SK-N-DZ (cell line): ENCODE measurements at places on chromosomes 2 and 18.

- no peak for DNase-seq
Measured at GRCh38 chr2:39290433-39290832, 46.7 kb upstream of the CDKL4 start.

DNA sequence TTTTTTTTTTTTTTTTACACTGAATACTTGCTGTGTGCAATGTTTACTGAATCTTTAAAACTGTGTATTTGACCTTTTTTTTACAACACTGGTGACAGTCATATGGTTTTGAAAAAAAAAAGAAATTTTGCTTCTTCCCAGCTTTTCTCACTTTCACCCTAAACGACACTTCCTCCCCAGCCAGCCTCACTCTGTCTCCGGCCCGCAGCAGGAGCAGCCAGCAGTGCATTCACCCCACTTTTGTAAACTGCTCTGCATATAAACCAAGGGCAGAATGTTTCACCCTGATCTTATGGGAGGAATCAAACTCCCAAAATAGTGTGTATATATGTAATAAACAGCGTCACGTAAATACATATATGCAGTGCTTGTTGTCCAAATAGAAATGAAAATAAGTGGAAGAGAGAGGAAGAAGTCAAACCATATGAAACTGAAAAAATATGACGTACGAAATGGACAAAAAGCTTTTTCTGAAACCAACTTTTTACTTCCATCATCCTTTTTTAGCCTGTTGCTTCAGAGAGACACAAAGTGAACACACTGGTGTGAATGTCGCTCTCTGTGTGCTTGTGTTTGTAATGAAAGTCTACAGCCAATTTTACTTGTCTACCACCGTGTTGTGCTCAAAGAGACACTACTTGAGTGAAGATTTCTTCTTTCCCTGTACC is 54.2 kb downstream of the ZCCHC2 start:
- DNase-seq, result no peak

- no peak for DNase-seq
Measured at GRCh38 chr18:59633961-59634485, 63.2 kb downstream of the CCBE1 start.

- no peak for DNase-seq
Measured at GRCh38 chr2:124589971-124590370, 564.9 kb downstream of the CNTNAP5 start.

DNA sequence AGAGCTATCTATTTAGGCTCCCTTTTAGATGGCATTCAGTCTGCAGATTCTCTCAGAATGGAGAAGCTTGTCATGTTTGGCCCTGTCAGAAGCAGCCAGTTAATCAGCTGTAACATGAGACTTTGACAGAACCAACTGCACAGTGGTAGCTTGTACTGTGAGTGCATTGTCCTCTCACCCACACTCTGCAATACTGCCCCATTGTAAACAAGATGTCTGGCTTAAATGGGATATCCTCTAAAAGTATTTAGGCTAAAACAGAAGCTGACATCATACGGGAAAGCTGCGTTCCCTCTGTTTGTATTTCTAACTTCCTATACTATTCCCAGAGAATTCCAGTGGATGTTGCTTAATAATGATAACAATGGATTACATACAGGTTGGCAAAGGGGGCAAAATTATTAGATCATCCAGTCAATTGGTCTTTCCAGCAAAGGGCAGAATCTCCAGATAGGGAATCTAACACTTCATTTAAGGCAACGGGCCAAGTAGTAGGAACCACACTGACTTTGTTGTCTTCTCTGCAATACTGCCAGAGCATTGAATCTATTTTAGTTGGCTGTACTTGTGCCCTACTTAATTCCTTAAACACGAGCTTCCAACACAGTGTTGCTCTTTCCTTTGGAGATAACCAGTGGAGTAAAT is 15.4 kb upstream of the STAT4 start:
- DNase-seq, result no peak

- DNase-seq, result no peak
Measured at GRCh38 chr2:234308813-234309195, 188.1 kb downstream of the ARL4C start.

DNA sequence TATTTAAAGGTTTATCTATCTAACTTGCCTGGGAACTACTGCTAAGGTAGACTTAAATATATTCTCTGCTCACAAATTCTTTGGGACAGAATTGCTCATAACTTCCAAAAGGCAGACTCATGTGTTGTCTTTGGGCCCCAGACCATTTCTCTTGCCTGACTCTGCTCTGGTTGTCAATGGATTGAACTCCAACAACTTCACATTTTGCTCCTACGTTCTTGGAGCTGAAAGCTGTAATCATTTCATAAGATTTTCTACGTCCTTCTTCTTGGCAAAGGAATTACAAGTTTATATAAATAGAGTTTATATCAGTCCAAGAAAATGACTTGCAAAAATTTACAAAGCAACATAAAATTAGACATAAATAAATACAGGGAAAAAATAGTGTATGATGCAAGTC is 32.9 kb upstream of the PPM1B start:
- DNase-seq, result no peak

DNA sequence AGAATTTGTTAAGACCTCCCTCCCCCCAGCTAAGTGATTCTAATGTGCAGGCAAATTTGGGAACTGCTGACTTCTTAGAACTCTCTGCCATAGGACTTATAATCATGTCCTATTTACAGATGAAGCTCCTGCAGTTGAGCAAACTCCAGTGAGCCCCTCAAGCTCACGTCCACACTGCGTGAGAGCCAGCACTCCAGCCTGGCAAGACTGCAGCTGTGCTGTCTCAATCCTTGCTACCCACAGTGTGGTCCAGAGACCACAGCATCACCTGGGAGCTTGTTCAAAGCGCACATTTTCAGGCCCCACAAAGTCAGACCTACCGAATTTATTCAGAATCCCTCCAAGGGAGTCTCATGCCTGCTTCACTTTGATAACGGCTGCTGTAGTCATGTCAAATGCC is 243.2 kb upstream of the RAB12 start:
- DNase-seq, result no peak
